ENCODE measurements at places on chromosomes 6 and 20.

DNA sequence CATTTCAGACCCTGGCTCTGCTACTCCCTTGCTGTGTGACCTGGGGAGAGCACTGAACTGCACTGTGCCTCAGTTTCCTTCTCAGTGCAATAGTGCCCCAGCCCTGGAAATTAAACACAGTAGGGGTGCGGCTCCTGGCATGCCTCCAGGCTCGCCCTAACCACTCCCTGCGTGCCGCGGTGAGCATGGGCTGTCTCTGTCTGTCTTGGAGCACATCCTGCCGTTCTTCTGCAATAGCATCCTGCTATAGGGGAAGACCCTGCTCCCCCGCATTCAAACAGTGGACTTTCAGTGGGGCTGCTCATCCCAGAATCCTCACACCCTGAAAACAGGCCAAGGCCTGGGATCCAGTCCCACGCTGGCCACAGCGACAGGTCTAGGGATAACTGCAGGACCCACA, 129.5 kb downstream of the FOXC1 start:
- no peak for DNase-seq

GRCh38 chr6:43334466-43335095, 26.0 kb upstream of the CRIP3 start:
- DNase-seq = peak; percentile 67

DNA sequence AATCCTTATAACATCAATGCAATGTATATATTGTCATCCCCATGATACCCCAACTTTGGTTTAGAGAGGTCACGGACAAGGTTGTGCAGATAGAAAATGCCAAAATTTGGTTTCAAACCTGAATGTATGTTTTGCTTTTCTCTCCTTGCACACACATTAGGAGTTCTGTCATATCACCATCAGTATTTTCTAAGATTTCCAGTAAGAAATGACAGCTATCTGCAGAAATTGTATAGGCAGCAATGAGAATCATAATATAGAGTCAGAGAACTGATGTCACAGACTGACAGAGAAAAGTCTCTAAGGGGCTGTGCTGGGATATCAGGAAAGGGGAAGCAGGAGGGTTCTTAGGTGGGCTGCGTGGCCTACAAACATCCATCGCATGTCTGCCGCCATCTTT, 140.0 kb downstream of the AKAP7 start:
- DNase-seq = no peak

DNA sequence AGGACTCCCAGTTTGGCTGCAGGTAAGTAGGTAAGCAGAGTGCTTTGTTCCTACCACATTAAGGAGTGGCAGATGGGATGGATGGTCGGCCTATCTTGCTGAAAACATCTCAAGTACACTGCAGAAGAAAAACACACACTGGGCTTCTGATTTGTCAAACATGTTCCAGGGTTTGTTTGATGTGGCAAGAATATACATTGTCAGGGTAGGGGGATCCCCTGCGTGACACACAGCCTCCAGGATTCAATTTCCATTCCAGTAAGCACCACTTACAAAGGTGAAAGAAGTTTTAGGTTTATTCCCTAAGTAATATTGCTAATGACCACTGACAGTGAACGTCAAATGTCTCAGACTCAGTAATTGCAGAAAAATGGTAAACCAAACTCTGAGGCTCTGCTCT, 26.0 kb upstream of the KIF16B start:
- no peak for DNase-seq

GRCh38 chr6:163460307-163460782, 45.8 kb downstream of the QKI start:
- no peak for DNase-seq

- no peak for DNase-seq
Measured at GRCh38 chr6:167643716-167644115, 183.0 kb upstream of the AFDN start.

- no peak for DNase-seq
Measured at GRCh38 chr6:57276946-57277345, 40.5 kb upstream of the PRIM2 start.

DNA sequence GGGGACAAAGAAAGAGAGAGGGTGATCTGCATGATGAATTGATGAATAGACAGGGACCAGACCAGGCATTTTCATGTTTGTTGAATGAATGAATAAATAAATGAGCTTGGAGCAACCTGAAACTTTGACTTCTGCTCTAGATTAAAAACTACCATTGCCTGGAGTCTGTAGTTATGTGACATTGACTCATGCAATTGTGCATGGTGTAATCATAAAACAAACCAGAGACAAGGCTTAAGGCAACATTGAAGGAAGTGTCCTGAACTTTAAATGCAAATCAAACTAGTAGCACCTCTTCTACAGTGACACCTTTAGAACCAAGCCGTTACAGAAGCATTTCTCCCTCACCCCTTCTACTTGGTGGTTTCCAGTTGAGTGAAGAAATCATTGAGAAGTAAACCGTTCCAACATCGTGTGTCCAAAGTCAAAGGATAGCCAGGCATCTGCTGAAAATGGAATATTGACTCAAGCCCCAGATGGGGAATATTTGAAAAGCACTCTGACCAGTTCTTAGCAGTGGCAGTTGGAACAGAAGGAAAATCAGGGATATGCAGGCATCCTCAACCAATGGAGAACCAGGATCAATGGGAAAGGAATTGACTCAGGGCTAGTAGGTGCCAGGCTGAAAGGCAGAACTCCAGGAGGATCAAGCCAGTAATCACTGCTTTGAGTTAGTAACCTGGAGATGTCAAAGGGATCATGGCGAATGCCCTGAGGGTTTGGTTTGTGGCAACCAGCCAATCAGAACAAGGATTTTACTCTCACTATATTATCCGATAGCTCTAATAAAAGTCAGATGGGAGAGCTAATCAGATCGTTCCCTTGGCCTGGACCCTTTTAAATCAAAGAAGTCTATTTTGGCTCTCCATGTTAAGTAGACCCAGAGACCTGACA, 171.2 kb upstream of the TSHZ2 start:
- DNase-seq = no peak

- DNase-seq = peak; percentile 64
Measured at GRCh38 chr6:33632558-33633039, 11.5 kb downstream of the ITPR3 start.

- DNase-seq = no peak
Measured at GRCh38 chr6:146047371-146047770, 18.5 kb downstream of the GRM1 start.

- no peak for DNase-seq
Measured at GRCh38 chr6:31968791-31969711, 2.9 kb downstream of the DXO start.

- DNase-seq = peak; percentile 74
Measured at GRCh38 chr6:39189915-39190544, 39.2 kb downstream of the KCNK5 start.

- DNase-seq = no peak
Measured at GRCh38 chr6:35170166-35170565, 29.0 kb upstream of the TCP11 start.

DNA sequence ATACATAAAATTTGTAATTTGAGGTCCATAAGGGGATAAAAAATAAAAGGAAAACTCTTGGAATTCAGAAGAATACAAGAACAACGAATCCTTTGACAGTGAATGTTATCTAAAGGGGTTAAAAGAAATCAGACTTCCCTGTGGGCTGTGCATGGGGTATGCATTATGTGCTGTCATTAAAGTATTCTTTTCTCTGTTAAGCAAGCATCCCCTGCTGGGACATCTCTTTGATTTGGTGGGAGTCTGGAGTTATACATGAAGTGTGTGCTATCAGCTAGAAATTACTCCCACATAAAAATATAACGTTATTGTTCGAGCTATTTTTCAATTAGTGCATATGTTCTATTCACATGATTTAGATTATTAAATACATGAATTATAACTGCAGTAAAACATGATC, 195.2 kb downstream of the CENPW start:
- DNase-seq = no peak

- no peak for DNase-seq
Measured at GRCh38 chr6:170578909-170579308, 5.5 kb downstream of the PDCD2 start.

- DNase-seq = peak; percentile 56
Measured at GRCh38 chr20:57205606-57206219, 60.7 kb downstream of the BMP7 start.

- DNase-seq = no peak
Measured at GRCh38 chr6:26342106-26343004, 22.6 kb upstream of the BTN3A2 start.

DNA sequence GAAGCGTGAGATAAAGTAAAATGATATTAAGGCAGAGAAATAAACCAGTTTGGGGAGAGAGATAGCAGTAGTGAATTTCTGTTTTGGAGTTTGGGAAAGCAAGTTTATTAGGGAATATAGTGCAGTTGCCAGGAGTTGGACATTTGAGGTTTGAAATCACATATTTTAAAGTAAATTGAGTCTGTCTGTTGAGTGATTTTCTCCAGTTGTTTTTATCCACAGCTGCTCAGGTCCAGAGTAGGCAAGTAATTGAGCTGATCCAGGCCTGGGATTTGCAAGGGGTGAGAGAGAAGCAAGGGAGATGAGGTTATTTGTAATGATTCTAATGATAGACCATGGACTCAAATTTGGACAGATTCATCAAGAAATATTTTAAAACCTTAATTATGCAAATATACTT, 481.9 kb downstream of the UTRN start:
- DNase-seq = no peak

GRCh38 chr6:42378536-42378935, 73.2 kb downstream of the TRERF1 start:
- no peak for DNase-seq

DNA sequence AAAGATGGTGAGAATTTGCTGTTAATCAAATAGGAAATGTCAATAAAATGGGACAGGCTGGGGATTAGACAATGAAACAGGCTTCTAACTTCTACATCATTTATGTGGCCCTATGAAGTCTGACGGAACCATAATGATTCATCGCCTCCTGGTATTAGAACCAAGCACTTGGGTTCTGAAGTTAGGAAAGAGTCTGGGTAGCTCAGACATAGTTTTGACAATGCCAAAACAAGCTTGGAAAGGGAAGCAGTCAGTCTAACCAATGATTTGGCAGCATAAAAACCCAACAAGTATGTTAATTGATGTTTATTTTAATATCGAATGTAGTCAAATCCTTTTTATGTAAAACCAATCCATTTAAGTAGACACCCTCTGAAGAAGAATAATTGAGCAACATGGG, 160.8 kb upstream of the RSPO3 start:
- DNase-seq = no peak

- DNase-seq = no peak
Measured at GRCh38 chr20:62522748-62523396, 47.1 kb upstream of the GATA5 start.

All from hepatocyte (in vitro differentiated cells).